Ovary (tissue), 10 donors: ENCODE measurements at places on chromosomes 1 and 21. TPM values are rescaled to one million over a fixed set of nuclear protein-coding genes. Genes with fewer than 3 reads are reported as not detected.

DNA sequence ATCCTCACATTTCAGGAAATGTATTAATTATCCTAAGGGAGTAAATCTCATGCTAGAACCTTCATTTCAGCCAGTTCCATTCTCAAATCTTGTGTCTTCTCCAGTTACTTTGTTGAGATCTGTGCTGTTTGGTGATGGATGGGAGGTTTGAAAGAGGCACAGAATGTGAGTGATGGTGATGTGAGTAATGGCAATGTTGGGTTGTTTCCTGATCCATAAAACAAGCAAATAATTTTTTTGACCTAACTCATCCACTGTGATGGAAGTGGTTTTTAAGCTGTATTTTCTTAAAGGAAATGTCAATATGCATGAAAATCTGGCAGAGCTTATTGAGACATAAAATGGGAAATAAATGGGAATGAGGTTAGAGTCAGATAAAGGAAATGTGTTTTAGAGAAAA is 214.7 kb downstream of the CHRM3 start:
- no peak overlapping the region for H3K4me3 ChIP-seq
- DNase-seq, result no peak
- no peaks in the 10 kb centered on the region for H3K27me3 ChIP-seq
- no peak overlapping the region for H3K27ac ChIP-seq

DNA sequence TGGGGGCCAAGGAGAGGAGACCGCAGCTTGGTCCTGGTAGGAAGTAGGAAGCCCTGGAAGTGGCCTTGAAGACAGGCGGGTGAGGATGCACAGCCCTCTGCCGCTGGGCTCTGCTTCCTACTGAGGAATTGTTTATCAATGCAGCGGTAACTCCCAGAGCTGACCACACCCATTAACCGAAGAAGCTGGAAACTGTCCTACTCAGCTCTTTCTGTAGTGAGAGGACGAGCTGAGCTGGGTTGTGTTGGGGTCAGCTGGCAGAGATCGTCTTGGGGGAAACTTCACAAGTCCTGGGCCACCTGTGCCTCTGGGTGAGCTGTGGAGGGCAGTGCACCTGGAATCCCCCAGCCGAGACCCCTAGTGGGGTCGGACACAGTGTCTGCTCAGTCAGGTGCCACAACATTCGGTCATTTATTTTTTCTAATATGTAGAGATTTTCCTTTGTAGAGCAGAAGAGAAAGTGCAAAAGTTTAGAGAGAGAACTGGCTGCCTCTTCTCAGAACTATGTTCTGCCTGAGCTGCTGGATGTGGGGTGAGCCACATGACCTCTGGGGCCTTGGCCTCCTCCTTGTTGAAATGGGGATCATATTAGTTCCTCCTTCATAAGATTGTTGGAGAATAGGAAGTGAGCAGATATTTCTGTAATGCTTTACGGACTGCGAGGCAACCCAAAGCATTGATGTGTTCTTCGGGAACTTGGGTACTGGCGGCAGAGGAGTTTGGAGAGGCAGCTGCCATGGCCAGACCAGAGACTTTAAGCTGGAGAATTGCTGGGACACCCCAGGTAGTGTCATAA is 3.6 kb downstream of the NECAP2 start:
- H3K4me1 ChIP-seq, result peaks cover 2% of the 10 kb centered on the region
- no peak overlapping the region for H3K4me3 ChIP-seq
- H3K27me3 ChIP-seq, result no peaks in the 10 kb centered on the region
- no peak for DNase-seq
- no peak overlapping the region for H3K27ac ChIP-seq

GRCh38 chr1:188463919-188464318 is 1635.2 kb downstream of the PLA2G4A start:
- no peak overlapping the region for H3K27ac ChIP-seq
- no peak overlapping the region for H3K4me3 ChIP-seq
- H3K27me3 ChIP-seq, result no peaks in the 10 kb centered on the region
- H3K36me3 ChIP-seq, result no peaks in the 10 kb centered on the region

- no peaks in the 10 kb centered on the region for H3K27me3 ChIP-seq
- no peaks in the 10 kb centered on the region for H3K36me3 ChIP-seq
- H3K4me1 ChIP-seq, result no peaks in the 10 kb centered on the region
- no peak overlapping the region for H3K4me3 ChIP-seq
- H3K27ac ChIP-seq, result no peak overlapping the region
- DNase-seq, result no peak
Observed at GRCh38 chr1:184685116-184685515, 69.5 kb downstream of the EDEM3 start.

DNA sequence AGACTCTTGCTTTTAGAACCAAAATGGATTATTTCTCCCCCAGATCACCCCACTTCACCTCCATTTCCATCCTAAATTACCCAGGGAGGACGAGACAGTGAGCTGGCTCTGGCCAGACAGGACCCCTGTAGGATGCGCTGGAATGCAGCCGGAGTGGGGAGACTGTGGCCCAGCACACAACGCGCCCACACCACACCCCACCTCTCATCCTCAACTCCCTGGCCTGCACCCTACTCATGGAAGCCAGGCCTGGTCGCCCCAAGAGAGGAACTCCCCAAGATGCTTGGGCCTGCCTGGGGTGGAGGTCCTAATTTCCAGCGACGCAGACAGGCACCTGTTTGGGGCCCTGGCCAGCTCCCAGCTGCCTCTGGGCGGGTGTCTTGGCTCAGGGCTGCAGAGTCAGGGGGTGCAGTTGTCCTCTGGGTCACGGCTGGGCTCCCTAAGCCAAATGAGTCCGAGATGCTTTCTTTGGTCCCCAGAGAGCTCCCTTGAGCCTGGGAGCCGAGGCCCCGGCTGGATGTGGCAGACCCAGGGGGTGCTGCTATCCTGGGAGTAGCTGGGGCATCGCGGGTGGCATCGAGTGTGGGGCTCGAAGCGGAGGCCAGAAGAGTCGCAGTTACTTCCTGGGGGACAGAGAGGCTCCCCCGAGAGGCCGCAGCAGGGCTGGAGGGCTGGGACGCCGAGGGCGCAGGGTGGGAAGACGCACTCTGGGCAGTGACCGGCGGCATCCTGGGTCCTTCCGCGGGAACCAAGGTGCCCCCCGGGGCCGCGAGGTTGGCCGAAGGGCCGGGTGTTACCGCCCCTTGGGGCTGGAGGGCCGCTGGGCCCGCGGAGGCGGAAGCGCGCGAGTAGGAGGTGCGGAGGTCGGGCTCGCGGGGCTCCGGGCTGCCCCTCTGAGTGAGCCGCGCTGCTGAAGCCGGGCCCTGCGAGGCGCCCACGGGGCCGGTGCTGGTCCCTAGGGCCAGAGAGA is 10.4 kb downstream of the CLEC20A start:
- no peak for DNase-seq
- H3K4me1 ChIP-seq, result no peaks in the 10 kb centered on the region
- no peak overlapping the region for H3K4me3 ChIP-seq
- no peak overlapping the region for H3K27ac ChIP-seq
- H3K27me3 ChIP-seq, result no peaks in the 10 kb centered on the region

GRCh38 chr1:101739826-101740330 is 256.8 kb downstream of the OLFM3 start:
- no peaks in the 10 kb centered on the region for H3K4me1 ChIP-seq
- no peaks in the 10 kb centered on the region for H3K36me3 ChIP-seq
- no peak for DNase-seq
- no peak overlapping the region for H3K4me3 ChIP-seq

DNA sequence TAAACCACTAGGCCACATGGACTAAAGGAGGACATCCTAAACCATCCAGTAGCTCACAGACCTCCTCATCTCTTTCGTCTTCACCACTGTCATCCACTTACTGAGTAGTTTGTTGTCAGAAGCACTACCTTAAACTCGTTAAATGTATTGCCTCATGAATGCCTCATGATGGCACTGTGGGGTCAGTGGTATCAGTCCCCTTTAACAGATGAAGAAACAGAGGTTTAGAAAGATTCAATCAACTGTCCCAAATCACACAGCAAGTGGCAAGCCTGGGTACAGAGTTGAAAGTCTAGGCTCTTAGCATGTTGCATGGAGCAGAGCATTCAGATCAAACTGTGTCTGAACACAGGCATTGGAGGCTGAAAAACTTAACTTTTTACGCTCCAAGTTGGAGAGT is 183.6 kb upstream of the KIAA0040 start:
- no peaks in the 10 kb centered on the region for H3K27me3 ChIP-seq
- no peak for DNase-seq
- H3K4me3 ChIP-seq, result no peak overlapping the region

- no peaks in the 10 kb centered on the region for H3K27me3 ChIP-seq
- no peak for DNase-seq
- H3K36me3 ChIP-seq, result no peaks in the 10 kb centered on the region
- H3K27ac ChIP-seq, result no peak overlapping the region
Observed at GRCh38 chr1:156221986-156222692, 9.3 kb downstream of the PMF1 start.

DNA sequence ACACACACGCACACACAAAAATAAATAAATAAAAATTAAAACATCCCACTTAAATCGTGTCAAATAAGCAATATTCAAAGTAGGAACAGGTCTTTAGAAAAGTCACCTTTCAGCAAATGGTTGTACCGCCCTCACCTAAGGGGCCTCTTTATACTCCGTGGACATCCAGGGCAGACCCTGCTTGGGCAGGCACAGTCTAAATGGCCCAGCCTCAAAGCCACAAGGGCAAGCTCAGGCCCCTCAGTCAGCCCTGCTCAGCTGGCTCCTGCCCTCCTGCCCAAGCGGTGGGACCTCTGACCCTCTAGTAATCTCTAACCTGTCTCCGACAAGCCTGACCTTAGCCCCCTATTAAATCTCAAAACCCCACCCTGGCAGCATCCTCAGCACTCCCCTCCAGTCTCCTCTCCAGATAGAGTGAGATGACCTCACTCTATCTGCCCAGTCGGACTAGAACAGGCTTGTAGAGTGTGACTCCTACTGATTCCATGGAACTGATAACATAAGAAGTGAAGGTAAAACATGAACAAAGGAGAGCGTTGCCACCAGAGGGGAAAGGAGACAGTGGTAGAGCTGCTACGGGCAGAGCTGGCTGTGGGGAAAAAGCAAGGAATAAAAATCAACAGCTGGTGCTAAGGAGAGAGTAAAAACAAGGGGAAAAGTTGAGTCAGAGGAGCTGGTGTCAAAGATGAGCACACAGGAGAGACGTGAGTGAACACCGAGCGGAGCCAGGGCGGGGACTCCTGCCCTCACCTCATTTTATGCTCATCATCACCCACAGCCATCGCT is 36.0 kb downstream of the SIPA1L2 start:
- H3K4me3 ChIP-seq, result no peak overlapping the region
- H3K27me3 ChIP-seq, result no peaks in the 10 kb centered on the region
- peaks cover 15% of the 10 kb centered on the region for H3K4me1 ChIP-seq
- no peaks in the 10 kb centered on the region for H3K36me3 ChIP-seq

DNA sequence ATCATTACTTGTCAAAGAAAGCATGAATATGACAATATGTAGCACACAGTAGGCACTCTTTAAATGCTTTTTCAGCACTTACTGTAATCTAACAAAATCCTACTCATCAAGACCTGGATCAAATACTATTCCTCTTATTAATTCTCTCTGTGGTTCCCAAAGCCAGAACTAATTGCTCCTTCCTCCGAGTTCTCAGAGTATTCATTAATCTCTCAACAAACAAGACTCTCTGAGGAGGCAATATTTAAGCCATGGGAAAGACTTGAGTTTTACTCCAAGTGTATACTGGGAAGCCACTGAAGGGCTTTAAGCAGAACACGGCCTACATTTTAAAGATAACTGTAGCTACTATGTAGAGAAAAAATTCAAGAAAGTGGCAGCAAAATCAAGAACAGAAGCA is 79.7 kb downstream of the ENAH start:
- H3K36me3 ChIP-seq, result no peaks in the 10 kb centered on the region
- no peaks in the 10 kb centered on the region for H3K27me3 ChIP-seq
- no peak overlapping the region for H3K27ac ChIP-seq
- DNase-seq, result no peak

DNA sequence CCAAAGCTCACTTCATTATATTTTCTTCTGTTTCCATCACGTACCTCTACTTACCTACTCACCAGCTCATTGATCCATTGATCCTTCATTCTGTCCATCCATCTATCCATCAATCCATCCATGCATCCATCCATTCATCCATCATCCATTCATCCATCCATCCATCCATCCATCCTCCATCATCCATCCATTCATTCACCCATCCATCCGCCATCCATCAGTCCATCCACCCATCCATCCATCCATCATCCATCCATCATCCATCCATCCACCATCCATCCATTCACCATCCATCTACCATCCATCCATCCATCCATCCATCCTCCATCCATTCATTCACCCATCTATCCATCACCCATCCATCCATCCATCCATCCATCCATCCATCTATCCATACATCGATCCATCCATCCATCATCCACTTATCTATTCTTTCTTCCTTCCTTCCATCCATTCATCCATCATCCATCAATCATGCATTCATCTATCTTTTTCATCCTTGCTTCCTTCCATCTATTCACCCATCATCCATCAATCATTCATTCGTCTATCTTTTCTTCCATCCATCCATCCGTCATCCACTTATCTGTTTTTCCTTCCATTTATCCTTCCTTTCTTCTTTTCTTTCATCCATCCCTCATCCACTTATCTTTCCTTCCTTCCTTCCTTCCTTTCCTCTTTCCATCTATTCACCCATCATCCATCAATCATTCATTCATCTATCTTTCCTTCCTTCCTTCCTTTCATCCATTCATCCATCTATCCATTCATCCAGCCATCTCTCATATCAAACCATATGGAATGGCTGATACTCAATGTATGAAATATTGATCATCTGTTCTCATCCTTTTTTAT is 35.3 kb upstream of the ACTRT2 start:
- H3K27ac ChIP-seq, result no peak overlapping the region
- no peak for DNase-seq
- no peak overlapping the region for H3K4me3 ChIP-seq
- H3K27me3 ChIP-seq, result no peaks in the 10 kb centered on the region

- H3K4me3 ChIP-seq, result no peak overlapping the region
- no peak for DNase-seq
- H3K4me1 ChIP-seq, result no peaks in the 10 kb centered on the region
- H3K36me3 ChIP-seq, result no peaks in the 10 kb centered on the region
- H3K27ac ChIP-seq, result no peak overlapping the region
Observed at GRCh38 chr1:63143482-63143881, 178.9 kb upstream of the FOXD3 start.

GRCh38 chr1:187236676-187237075 is 407.9 kb downstream of the PLA2G4A start:
- H3K36me3 ChIP-seq, result no peaks in the 10 kb centered on the region
- H3K27me3 ChIP-seq, result no peaks in the 10 kb centered on the region
- H3K4me1 ChIP-seq, result no peaks in the 10 kb centered on the region
- H3K27ac ChIP-seq, result no peak overlapping the region

- no peak overlapping the region for H3K27ac ChIP-seq
- no peak for DNase-seq
- no peak overlapping the region for H3K4me3 ChIP-seq
- H3K36me3 ChIP-seq, result no peaks in the 10 kb centered on the region
- H3K4me1 ChIP-seq, result no peaks in the 10 kb centered on the region
- no peaks in the 10 kb centered on the region for H3K27me3 ChIP-seq
Observed at GRCh38 chr21:40564318-40564717, 282.6 kb downstream of the DSCAM start.

- H3K27ac ChIP-seq, result no peak overlapping the region
- no peaks in the 10 kb centered on the region for H3K36me3 ChIP-seq
- H3K4me1 ChIP-seq, result no peaks in the 10 kb centered on the region
- no peak for DNase-seq
- no peak overlapping the region for H3K4me3 ChIP-seq
Observed at GRCh38 chr1:173663159-173663558, 6.5 kb downstream of the ANKRD45 start.

The TESK2 gene
- 6.7 TPM for total RNA-seq

The SLAMF6 gene
- 0.72 TPM for total RNA-seq

The CELA3A gene
- 3.3 TPM for total RNA-seq

The LEFTY1 gene
- 1.4 TPM for total RNA-seq

The HHAT gene
- total RNA-seq, result 3.3 TPM

The DEDD gene
- total RNA-seq, result 19.0 TPM

The GNG12 gene
- total RNA-seq, result 73.7 TPM
